ENCODE measurements at places on chromosomes 11 and 22. TPM values are rescaled to one million over a fixed set of nuclear protein-coding genes. Genes with fewer than 3 reads are reported as not detected.

GP1BB gene
- 4.3 TPM for total RNA-seq

LGR4 gene
- total RNA-seq, result 43.1 TPM

ADM2 gene
- total RNA-seq, result 3.5 TPM

MED19 gene
- total RNA-seq, result 7.9 TPM

MUC2 gene
- not detected for total RNA-seq

SERPING1 gene
- total RNA-seq, result 11.6 TPM
